ENCODE measurements at places on chromosomes 13 and 19. TPM values are rescaled to one million over a fixed set of nuclear protein-coding genes. Genes with fewer than 3 reads are reported as not detected.

- DNase-seq: no peak
These were observed 29.2 kb upstream of the GARRE1 start for GRCh38 chr19:34224996-34225658.

DNA sequence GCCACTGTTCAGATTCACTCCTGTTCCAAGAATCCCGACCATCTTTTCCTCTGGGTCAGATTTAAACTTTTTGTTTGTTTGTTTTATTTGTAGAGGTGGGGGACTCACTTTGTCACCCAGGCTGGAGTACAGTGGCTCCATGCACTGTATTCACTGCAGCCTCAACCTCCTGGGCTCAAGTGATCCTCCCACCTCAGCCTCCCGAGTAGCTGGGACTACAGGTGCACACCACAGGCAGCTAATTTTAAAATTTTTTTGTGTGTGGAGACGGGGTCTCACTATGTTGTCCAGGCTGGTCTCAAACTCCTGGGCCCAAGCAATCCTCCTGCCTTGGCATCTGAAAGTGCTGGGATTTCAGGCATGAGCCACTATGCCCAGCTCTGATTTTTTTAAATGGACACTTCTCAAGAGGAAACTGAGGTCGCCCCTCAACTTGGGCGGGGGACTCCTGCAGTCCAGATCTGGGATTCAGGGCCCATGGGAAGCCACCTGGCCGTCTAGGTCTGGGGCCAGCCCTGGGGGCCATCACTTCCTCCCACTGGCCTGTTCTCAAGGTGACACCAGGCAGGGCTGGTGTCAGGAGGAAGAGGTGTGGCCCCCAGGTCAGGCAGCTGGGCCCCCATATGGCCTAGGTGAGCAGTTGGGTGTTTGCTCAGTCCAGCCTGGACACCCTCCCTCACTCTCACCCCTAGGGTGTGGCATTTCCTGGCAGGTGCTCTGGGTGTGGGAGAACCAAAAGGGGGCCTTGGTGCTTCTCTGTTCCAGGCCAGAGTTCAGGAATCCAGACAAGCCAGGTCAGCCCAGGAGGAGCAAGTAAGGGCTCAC lies 1.3 kb downstream of the B3GNT3 start:
- no peak for DNase-seq

Gene RINL
- 7.0 TPM for total RNA-seq

- DNase-seq: no peak
These were observed 43.4 kb upstream of the URAD start for GRCh38 chr13:28031896-28032288.

GRCh38 chr13:113527272-113527958 lies 36.9 kb upstream of the DCUN1D2 start:
- DNase-seq: no peak

Data from ascending aorta (tissue), 2 donors.